Left forelimb (tissue), 1 donor: ENCODE measurements at places on chromosomes 1 and 21.
A peak's percentile ranks its signal among the peaks of the same experiment; 100 is the strongest.

- DNase-seq = peak; percentile 77
These were observed 9.8 kb downstream of the BARHL2 start for GRCh38 chr1:90707363-90707710.

DNA sequence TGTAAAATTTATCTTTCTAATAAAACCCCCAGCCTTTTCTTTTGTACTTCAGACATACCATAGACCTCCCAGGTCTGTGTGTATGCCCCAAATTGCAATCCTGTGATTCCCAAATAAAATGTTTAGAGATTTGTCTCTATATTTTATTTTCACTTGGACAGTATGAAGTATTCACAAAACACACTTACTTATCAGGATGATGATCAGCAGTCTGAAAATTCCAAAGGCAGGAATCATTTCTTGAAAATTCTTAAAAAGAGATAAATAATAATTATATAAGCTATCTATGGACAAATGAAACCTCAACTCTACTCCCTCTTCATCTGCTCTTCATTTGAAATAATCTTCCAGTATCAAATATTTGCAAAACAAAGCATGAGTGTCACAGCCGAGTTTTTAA is 11.6 kb upstream of the GJA9 start:
- no peak for DNase-seq

DNA sequence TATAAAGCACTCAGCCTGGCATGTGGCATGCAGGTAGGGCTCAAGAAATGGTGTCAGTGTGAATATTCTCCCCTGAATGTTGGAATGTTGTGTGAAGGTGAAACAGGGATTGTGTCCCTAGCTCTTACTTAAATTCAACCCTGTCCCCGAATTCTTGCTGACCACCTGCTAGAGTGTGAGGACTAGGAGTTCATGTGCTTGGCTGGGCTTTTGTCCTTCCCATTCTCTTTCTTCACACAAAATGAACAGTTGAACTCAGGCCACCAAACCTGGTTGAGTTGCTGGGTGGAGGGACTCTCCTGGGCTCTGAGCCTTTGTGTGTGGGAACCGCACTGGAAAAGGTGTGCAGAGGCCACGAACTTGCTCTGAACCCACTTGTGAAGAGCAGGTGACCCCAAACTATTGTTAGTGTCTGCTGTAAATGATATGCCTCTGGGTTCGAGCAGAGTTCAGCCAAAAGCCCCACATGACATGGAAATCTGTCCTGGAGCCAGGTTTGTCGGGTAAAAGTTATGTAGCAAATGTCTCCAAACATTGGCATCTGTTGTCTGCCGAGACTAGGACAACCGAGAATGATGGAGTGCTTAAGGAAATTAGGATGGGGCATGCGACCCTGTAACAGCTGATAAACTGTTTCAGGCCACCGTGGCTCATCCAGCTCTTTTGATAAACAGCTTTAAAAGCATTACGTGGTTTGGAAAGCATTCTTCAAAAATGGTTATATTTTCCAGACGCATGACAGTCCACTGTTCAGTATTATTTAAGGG is 144.2 kb downstream of the DHRS3 start:
- peak; percentile 68 for DNase-seq

DNA sequence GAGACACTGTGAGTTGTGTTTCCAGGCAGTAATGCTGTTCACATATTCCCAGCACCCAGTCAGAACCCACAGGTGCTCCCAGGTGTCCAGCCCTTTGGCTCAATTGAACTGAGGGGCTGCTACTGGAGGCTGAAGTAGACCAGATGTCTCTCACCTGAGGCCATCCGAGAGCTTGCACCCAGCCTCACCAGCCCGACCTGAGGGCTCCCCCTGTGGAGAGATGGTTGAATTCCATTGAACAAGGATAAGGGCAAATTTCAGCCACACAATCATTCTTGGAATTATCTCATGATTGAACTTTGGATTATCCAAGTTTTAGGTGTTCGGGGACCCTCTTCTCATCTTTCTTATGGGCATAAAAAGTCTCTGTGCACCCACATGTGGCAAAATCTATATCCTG is 52.1 kb downstream of the OBSCN start:
- DNase-seq = peak; percentile 30

DNA sequence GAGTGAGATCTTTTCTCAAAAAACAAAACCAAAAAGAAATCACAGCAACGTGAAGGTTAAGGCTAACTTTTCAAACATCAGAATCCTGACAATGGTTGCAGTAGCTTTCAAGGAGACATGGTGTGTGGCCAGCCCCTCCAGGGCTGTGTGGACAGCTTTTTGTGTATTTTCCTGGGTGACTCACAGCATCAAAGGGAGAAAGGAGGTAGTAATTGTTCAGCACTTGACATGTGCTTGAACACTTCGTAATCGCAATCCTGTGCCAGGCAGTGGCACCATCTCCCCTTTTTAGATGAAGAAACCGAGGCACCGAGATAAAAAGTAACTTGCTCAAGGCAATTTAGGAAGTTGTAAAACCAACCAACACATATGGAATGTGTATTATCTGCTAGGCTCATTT is 10.3 kb downstream of the NBL1 start:
- DNase-seq = no peak

DNA sequence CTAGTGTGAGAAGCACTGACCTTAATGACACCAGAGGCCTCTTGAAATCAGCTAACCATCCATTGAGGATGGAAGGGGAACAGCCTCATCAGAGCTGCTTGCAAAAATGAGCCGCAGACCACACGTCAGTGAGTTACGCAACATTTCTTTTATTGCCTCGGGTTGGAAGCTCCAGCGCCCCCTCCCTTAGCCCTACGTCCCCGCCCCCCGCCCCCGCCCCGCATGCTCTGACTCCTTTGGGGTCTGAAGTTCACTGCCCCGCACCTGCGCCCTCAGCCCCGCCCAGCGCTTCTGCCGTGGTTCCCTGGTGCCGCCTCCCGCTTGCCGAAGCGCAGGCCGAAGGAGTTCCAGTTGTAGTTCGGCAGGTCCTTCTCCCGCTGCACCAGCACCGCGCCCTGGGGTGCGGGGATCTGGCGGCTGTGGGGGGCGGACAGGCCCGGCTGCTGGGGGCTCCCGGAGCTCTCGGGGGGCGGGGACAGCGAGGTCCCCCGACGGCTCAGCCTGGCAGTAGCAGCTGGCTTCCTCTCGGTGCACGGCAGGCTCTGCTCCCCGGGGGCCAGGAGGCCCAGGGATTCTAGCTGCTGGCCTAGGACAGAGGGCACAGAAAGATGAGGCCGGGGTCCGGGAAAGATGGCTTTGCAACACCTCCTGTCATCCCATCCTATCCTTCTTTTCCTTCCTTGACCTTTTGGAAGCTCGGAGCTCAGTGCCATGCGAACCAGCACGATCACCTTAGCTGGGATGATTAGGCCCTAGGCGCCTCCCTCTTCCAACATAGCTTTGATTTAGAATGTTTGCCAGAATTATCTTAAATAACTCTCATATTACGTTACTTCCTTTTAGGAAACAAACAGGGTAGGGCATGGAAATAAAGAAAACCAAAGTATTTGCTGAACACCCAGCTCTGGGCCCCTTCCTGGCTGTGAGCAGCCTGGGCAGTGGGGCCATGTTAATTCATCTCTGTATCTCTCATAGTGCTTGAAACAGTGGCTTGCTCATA is 5.8 kb downstream of the KISS1 start:
- DNase-seq = peak; percentile 60

GRCh38 chr1:151485685-151486255 is 25.4 kb upstream of the CGN start:
- DNase-seq = no peak

- DNase-seq = no peak
These were observed 906 bp upstream of the FBXO28 start for GRCh38 chr1:224113005-224113404.
